ENCODE measurements at places on chromosomes 5 and 9. TPM values are rescaled to one million over a fixed set of nuclear protein-coding genes. Genes with fewer than 3 reads are reported as not detected.
A peak's percentile ranks its signal among the peaks of the same experiment; 100 is the strongest.

GRCh38 chr5:14635656-14636055 is 28.9 kb upstream of the OTULIN start:
- H3K27me3 ChIP-seq, result peaks cover 46% of the 10 kb centered on the region
- no peak for DNase-seq
- H3K27ac ChIP-seq, result no peak overlapping the region
- no peak overlapping the region for H3K4me3 ChIP-seq
- H3K4me1 ChIP-seq, result no peaks in the 10 kb centered on the region
- no peaks in the 10 kb centered on the region for H3K36me3 ChIP-seq

DNA sequence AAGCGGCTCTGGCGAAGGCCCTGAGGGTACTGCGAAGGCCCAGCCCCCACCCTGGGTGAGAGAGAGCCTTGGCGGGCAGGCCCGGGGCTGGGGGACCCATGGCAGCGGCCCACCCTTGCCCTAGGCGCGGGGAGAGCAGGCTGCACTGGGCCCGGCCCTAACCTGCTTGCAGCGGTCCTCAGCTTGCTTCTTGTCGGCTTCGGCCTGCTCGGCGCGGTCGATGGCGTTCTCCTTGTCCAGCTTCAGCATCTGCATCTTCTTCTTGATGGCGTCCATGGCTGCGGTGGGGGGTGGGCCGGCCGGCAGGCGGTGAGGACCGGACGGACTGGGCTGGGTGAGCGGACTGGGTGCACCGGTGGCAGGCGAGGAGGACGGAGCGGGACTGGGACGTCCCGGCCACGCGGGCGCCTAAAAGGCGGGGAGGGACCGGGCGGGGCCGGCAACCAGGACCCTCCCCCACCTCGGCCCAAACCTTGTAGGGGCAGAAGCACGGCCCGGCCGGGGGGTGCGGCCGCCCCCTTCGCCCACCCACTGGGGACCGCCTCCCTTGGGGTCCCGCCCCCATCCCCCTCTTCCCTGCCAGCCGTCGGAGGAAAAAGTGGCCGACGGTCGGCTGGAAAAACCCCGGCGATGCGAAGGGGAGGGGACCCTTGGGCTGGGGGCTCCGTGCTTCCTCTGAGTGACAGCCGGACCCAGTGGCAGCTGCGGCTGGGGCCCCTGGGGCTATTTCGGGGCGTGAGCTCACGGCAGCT is at the start of gene TPM2:
TPM2 (minus strand) TSS at position 384 of the 752 bp plus-strand sequence; CDS start at position 276, 108 bp downstream.
- peaks cover 8% of the 10 kb centered on the region for H3K4me1 ChIP-seq
- H3K27ac ChIP-seq, result peak within 1 kb of the TSS; percentile 95
- peak; percentile 51 for DNase-seq
- no peaks in the 10 kb centered on the region for H3K27me3 ChIP-seq

GRCh38 chr5:148394587-148395019 is 10.8 kb downstream of the FBXO38 start:
- no peak overlapping the region for H3K27ac ChIP-seq
- no peak for DNase-seq
- H3K4me1 ChIP-seq, result peaks cover 59% of the 10 kb centered on the region
- H3K27me3 ChIP-seq, result no peaks in the 10 kb centered on the region

- peaks cover 38% of the 10 kb centered on the region for H3K36me3 ChIP-seq
- H3K4me3 ChIP-seq, result peak overlapping the region; percentile 88
- H3K27me3 ChIP-seq, result no peaks in the 10 kb centered on the region
- DNase-seq, result no peak
- H3K4me1 ChIP-seq, result peaks cover 37% of the 10 kb centered on the region
Observed at GRCh38 chr5:163436515-163436914, 880 bp upstream of the CCNG1 start.

- H3K27me3 ChIP-seq, result no peaks in the 10 kb centered on the region
- peak overlapping the region; percentile 59 for H3K4me3 ChIP-seq
- H3K27ac ChIP-seq, result peak overlapping the region; percentile 67
- H3K4me1 ChIP-seq, result peaks cover 19% of the 10 kb centered on the region
- peak; percentile 37 for DNase-seq
Observed at GRCh38 chr9:21919377-21920362, 74.5 kb downstream of the CDKN2A start.

- DNase-seq, result no peak
- H3K4me1 ChIP-seq, result no peaks in the 10 kb centered on the region
- no peak overlapping the region for H3K4me3 ChIP-seq
- H3K27ac ChIP-seq, result no peak overlapping the region
- no peaks in the 10 kb centered on the region for H3K36me3 ChIP-seq
Observed at GRCh38 chr9:17160327-17160726, 25.5 kb downstream of the CNTLN start.

DNA sequence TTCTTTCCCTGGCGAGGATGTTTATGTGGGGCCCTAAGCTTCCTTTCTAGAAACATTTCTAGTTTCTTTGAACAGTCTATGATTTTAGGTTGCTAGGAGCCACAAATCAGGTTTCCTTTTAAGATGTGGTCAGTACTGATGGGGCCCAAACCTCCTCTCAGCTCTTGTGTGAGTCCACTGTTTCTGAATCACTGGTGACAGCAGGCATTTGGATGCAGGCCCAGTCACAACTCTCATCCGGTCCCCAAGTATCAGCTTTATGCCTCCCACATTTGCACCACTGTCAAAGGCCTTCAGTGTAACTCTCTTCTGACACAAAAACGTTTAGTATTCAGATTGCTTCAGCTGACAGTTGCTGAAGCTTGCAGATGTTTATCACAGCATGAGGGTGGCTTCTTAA is 7.8 kb downstream of the DMRT2 start:
- no peak overlapping the region for H3K27ac ChIP-seq
- peaks cover 13% of the 10 kb centered on the region for H3K27me3 ChIP-seq
- H3K36me3 ChIP-seq, result no peaks in the 10 kb centered on the region
- no peak overlapping the region for H3K4me3 ChIP-seq
- no peak for DNase-seq

- H3K4me3 ChIP-seq, result no peak overlapping the region
- no peak overlapping the region for H3K27ac ChIP-seq
- H3K36me3 ChIP-seq, result peaks cover 18% of the 10 kb centered on the region
- H3K27me3 ChIP-seq, result no peaks in the 10 kb centered on the region
- no peak for DNase-seq
- H3K4me1 ChIP-seq, result no peaks in the 10 kb centered on the region
Observed at GRCh38 chr9:125444166-125444565, 182.5 kb downstream of the GAPVD1 start.

ZNF879 gene
- total RNA-seq, result 1.4 TPM

ANKHD1 gene
- total RNA-seq, result 167 TPM

PCDHA9 gene
- 0.59 TPM for total RNA-seq

GABRP gene
- 1,278 TPM for total RNA-seq

All from Calu3 (cell line).